ENCODE measurements at places on chromosomes 2 and 18. TPM values are rescaled to one million over a fixed set of nuclear protein-coding genes. Genes with fewer than 3 reads are reported as not detected.

The CD302 gene
- polyA plus RNA-seq = 42.7 TPM

DNA sequence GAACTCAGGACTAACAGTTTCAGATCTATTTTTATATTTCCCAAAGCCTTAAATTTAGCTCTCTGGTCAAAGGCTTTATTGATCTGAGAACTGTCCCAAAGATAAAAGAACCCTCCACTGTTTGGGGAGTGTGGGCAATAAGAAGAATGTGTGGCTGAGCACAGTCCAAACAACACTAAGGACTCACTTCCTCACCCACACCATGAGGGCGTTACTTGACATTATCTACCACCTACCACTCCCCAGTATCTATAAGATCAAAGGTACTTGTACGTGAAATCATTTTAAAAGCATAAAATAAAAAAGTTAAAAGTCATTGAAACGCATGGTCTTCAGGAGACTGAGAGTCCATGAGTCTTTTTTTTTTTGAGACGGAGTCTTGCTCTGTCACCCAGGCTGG is 54.6 kb upstream of the NFU1 start:
- no peak for DNase-seq

GRCh38 chr18:56294484-56295183 is 343.8 kb downstream of the TXNL1 start:
- DNase-seq = no peak

The AP1S3 gene
- polyA plus RNA-seq = 6.3 TPM

- DNase-seq = no peak
Measured at GRCh38 chr2:121583555-121583954, 52.9 kb downstream of the RNU4ATAC start.

The MROH2A gene
- 0.16 TPM for polyA plus RNA-seq

- no peak for DNase-seq
Measured at GRCh38 chr2:75870651-75871137, 160.0 kb upstream of the GCFC2 start.

The SFTPB gene
- polyA plus RNA-seq = 0.01 TPM

- DNase-seq = peak; percentile 8
Measured at GRCh38 chr2:98378901-98379300, 32.6 kb downstream of the CNGA3 start.

DNA sequence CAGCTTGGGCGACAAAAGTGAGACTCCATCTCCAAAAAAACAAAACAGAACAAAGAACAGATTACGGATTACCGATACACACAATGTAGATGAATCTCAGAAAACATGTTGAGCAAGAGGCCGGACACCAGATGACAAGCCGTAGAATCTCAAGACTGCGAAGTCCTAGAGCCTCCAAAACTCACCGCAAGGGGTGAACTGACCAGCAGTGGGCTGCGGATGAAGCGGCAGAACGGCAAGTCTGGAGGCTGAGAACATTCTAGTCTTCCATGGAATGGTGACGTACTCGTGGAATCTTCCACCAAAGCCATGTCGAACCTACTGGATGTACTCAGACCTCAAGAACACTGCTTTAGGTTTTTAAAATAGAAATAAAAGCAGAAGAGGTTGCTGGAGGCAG is 198.8 kb downstream of the NDUFA10 start:
- DNase-seq = no peak

GRCh38 chr2:180033993-180034894 is 27.1 kb upstream of the CWC22 start:
- DNase-seq = no peak

- DNase-seq = peak; percentile 64
Measured at GRCh38 chr2:150234787-150235446, 252.6 kb downstream of the RND3 start.

DNA sequence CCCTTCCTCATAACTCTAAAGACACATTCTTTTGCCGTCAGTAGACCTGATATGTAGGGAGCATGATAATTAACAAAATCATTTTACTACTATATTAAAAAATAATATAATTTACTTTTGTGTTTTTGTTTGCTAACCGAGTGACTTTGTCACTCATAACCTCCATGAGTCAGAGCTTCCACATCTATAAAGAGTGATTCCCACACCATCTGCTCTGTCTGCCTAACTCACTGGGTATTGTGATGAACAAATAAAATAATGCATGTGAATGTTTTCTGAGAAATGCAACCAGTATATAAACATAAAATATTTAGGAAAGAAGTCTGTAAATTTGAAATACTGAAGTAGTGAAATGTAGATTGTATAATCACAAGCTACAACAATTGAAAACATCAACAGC is 123.4 kb upstream of the DSEL start:
- no peak for DNase-seq

DNA sequence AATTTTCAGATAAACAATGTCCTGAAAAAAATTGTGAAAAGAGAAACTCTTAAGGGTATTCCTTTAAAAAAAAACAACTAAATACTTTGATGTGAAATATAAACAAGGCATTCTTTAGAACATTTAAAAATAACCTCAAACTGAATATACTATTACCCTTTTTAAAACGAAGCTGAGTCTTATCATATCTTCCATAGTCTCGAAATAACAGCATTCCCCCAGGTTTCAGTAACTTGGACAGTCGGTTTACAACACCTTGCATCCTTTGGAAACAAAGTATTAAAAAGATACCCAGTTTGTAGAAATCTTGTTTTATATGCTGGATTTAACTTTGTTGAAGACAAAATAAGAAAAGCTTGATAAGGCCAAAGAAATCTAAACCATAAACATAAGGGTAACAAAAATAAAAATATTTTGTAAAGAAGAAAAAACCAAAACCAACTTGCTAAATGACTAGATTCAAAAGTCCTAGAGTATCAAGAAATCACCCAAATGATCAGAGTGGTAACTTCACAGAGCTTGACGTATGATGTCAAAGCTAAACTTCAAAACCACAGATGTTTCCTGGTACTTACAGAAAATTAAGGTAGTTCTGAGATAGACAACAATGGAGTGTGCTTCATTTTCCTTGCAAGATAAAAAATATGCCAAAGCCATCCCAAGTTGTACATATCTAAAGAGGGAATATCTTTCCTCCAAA is 107.8 kb downstream of the METTL8 start:
- no peak for DNase-seq

The RPRM gene
- 3.2 TPM for polyA plus RNA-seq

- DNase-seq = no peak
Measured at GRCh38 chr2:177355874-177356273, 36.7 kb upstream of the AGPS start.

The IL36RN gene
- polyA plus RNA-seq = not detected

DNA sequence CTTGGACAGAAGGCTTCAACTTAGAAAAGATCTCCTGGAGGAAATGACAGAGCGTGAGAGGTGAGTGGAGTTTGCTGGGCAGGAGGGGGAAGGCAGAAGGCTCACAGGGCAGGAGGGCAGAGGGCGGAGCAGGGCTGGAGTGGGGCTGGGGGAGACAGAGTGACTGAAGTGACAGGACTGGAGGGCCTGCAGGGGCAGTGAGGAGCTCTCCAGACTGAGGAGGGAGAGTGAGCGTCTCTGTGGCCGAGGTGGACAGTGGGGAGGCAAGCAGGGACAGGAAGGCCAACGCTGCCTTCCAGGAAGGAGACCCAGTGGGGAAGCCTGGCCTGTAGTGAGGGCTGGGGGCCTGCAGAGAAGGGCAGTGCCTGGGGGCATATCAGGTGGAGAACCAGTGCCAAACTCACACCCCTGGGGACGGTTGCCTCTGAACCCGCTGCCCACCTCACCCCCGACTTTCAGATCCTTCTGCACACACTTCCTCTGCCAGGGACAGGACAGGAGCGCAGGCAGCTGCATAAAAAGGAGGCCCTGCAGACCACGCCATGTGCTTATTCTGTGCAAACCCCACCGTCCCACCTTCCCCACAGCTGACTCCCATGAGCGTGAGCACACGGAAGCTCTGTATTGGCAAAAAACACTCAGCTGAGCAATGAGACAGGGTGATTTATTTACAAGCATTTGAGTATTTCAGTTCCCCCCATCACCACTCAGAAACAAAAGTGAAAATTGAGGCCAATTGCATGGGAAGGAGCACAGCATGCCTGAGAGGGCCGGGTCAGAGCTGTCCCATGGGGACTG is 244.3 kb downstream of the FAM210A start:
- DNase-seq = no peak

- DNase-seq = no peak
Measured at GRCh38 chr2:197152451-197153228, 157.9 kb downstream of the ANKRD44 start.

The EHD3 gene
- polyA plus RNA-seq = 3.9 TPM

The CYS1 gene
- 22.1 TPM for polyA plus RNA-seq

DNA sequence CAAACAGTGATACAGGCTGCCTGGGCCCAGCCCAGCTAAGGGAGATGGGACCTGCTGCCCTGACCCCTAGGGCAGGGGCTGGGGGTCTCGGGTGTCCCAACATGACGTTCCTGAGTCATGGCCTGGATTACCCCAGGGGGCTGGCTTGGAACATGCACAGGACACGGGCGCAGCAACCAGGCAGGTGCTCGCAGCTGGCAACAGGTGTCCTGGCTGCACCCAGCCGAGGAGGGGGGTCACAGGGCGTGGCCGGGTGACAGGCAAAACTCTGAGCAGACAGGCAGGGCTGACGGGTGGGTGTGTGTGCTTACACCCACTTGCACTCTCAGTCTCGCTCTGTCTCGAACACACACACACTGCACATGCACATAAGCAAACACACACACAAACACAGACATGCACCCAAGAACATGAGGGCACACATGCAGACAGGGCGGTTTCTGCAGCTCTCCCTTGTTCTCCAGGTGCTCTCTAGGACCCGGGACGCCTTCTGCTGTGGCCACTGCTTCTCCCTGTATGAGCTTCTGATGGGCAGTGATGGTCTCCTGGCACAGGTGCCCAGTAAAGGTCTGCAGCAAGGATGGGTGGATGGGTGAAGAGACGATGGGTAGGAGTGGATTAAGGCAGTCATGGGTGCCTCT is 33.7 kb upstream of the TAF1B start:
- peak; percentile 76 for DNase-seq

DNA sequence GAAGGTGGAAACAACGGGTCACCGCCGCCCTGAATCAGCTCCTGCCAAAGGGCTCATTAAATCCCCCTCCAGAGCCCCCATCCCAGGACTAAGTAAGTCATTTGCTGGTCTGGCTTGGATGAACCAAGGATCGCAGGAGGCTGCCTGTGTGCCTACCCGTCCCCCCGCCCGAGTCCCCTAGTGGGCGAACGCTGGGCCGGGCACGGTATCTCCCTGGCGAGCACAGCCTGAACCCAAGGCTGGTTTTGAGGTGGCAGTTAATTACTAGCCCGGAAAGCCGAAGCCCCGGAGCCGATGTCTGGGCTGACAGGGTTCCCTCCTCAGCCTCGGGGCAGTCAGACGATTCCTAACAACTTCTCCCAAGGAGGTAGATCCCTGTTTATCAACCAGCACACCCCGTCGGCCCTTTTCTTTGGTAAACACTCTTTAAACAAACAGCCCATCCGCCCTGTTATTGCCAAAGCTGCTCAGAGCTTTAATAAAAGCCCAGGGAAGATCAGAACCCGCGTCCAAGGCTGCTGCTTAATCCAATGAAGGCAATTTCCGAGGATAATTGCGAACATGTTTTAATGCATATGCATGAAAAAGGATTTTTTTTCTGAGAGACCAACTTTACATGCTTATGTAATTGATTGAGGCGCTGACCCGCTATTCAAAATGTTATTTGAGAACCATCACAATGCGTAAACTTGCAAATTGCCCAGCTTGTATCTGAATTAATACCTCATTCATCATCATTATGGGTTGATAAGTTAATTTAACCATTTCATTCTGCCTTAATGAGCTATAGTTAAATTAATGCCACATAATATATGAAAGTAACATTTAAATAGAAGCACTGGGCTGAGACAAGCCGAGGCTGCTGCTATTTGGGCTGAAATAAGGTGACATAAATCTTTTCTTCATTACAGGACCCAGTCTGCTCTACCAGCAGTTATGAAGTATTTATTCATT is 10.5 kb downstream of the EVX2 start:
- DNase-seq = no peak

The FBLN7 gene
- polyA plus RNA-seq = 1.7 TPM

DNA sequence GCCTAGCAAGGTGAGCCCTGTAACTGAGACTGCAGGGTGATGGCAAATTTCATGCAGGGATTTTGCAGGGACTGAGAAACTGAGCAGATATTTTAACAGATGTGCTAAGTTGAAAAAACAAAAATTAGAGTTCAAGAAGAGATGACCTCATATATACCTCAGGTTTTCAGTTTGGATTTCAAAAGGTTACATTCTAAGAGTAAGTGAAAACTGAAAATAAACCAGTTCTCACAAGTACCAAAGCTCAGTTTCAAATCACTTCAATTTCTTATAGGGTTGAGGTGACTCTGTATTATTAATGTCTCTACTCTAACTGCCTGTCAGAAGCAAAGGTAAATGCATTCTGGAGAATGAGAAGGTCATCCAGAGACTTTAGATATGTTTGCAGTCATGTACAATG is 237.4 kb upstream of the VRK2 start:
- no peak for DNase-seq

DNA sequence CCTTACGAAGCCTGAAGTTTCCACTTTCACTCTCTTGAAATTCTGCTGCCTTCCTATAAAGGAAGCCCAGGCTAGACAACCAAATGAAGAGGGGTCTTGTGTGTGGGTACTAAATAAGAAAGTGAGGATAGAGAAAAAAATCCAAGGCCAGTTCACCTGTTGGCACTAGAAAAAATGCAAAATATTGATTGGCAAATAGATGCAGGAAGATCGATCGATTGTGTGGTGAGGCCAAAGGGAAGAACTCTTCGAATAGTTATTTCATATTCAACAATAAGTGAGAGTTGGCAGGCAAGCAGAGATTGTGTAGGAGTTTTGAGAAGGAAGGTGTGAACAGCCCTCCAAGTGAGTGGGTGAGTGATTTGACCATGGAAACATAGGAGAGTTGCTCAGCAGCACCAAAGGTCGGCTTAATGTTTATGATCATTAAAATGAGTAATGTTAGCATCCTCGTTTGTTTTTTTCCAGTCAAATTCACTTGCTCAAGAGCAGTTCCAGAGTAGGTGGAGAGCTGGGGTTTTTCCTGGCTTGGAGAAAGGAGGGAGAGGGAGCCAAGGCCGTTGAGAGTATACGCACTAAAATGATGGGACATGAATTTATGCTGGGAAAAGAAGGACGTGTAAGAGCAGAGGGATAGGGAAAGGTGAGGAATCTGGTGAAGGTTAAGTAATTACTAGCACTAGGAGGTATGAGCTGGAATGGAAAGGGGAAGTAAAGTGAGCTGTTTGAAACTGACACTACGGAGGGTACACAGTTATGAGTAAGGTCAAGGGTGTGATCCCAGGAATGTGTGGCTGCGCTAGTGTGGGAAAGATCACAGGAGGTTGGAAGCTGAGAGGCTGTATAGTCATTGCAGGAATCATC is 1.1 kb upstream of the NAPG start:
- no peak for DNase-seq

- no peak for DNase-seq
Measured at GRCh38 chr18:5475267-5475666, 68.5 kb downstream of the EPB41L3 start.

- peak; percentile 78 for DNase-seq
Measured at GRCh38 chr2:55616551-55617174, 759 bp downstream of the PPP4R3B start.

GRCh38 chr18:5238371-5238976 is 41.4 kb upstream of the AKAIN1 start:
- DNase-seq = peak; percentile 90

DNA sequence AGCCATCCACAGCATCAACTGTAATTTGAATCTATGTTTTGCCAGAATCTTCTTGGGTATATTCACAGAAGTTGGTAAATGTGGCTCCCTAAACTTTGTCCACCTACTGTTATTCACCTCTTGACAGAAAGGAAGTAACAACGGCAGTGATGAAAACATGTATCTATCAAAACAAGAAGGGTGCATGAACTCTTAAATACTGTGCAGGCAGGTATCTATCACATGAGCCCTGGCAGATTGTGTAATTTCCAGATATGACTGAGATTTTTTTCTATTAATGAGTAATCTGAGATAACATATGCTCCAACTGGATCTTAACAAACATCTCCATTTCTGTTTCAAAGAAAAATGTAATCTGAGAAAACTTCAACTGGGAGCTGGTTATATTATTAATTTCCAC is 36.6 kb downstream of the SFT2D3 start:
- peak; percentile 59 for DNase-seq

Measured in large intestine (tissue), 12 donors.